Body of pancreas (tissue), 4 donors: ENCODE measurements at places on chromosomes 2 and 18.
A peak's percentile ranks its signal among the peaks of the same experiment; 100 is the strongest.

DNA sequence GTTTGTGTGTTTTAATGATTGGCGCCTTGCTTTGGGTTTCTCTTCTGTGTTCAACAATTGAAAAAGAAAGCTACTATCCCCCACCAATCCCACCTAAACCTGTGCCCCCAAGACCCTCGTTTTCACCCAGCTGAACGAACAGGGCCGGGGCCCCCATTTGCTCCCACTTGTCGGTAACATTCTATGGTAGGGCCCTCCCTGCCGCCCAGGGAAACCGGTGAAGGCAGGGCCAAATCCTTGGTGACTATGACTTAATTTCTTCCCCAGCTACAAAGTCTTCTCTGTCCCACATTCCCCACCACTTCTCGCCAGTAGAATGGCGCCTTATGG lies 598 bp upstream of the SNRNP200 start:
- H3K4me3 ChIP-seq = peak overlapping the region; percentile 91
- no peaks in the 10 kb centered on the region for H3K27me3 ChIP-seq
- peak overlapping the region; percentile 61 for H3K27ac ChIP-seq
- peaks cover 17% of the 10 kb centered on the region for H3K4me1 ChIP-seq
- DNase-seq = no peak
- H3K36me3 ChIP-seq = no peaks in the 10 kb centered on the region

DNA sequence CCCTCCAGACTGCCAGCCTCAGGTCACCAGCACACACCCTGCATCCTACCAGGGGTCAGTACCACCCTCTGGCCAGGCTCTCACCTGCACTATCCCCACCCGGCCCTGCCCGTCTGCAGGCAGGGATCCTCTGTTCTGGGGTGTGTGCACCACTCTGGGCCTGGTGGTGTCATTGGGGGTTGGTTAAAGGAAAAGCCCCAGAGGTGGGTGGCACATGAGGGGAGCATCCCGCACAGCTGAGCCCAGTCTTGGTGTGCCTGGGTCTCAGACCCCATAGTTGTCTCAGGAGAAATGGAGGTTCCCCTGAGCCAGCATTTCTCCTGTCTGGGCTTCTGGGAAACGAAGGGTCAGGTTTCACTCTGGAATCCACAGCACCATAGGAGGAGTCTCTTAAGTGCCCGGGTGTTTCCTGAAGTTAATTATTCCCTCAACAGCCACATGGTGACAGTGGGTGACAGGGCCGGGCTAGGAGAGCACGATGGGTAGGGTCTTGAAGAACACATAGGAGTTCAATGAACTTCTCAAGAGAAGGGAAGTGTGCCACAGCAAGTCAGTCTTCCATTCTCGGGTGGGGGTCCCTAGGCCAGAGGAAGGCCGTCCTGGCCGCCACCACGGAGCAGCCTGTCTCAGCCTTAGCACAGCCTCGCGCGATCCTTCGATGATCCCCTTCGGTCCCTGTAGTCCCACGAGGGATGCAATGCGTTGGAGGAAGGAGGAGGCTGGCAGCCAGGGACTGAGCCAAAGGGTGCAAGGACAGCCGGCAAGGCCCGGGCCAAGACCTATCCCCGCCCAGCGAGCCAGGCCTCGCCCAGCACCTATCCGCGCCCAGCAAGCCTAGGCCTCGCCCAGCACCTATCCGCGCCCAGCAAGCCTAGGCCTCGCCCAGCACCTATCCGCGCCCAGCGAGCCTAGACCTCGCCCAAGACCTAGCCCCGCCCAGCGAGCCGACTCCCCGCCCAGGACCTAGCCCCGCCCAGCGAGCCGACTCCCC lies 1.1 kb upstream of the FARP2 start:
- H3K4me3 ChIP-seq = no peak overlapping the region
- peaks cover 58% of the 10 kb centered on the region for H3K4me1 ChIP-seq
- DNase-seq = peak; percentile 93
- no peaks in the 10 kb centered on the region for H3K27me3 ChIP-seq
- no peaks in the 10 kb centered on the region for H3K36me3 ChIP-seq

- no peaks in the 10 kb centered on the region for H3K36me3 ChIP-seq
- no peak for DNase-seq
- no peaks in the 10 kb centered on the region for H3K27me3 ChIP-seq
- H3K4me3 ChIP-seq = no peak overlapping the region
- H3K4me1 ChIP-seq = no peaks in the 10 kb centered on the region
Measured at GRCh38 chr2:236679884-236680860, 110.5 kb downstream of the ACKR3 start.

DNA sequence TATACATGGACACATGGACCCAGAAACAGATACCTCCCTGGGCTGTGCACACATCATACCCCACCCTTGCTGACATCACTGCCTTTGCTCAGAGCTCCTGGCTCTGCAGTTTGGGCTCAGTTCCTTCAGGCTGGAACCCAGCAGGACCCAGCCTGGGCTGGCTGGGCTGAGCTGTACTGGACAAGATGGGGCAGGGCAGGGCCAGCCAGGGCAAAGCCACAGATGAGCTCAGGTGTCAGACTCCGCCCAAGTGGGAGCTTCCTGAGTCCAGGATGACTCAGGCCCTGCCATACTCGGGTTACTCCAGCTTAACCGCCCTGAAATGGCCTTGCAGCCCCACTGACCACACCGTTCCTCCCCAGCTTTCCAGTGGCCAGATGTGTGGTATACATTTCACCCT lies 284.9 kb downstream of the OSR1 start:
- no peaks in the 10 kb centered on the region for H3K4me1 ChIP-seq
- no peak overlapping the region for H3K4me3 ChIP-seq
- H3K27ac ChIP-seq = no peak overlapping the region
- DNase-seq = no peak

DNA sequence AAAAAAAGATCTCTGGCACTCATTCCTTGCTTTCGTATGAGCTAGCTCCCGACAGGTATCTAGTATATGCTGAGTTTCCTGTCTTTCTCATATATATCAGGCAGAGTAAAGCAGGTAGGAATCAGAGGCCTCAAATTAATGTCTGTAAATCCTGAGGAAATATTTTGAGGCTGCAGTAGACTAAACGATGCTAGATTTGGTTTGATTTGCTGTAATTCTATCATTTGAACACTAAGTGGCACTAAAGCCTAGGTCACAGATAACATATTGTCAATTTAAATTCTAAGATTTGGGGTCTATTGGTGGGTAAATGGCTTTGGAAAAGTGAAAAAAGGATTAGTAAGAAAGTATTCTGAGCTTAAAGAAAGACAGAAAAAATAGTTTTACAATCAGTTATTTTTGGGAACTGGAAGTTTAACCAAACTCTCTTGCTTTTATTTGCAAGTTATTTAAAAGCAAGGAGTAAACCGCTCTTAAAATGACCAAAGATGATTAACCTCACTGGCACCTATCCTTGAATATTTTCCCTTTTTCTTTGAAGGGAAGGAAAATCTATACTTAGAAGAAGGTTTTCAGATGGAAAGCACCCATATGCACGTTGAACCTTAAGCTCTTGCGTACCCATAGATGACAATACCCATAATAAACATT lies 37.6 kb upstream of the SLC4A10 start:
- H3K4me3 ChIP-seq = no peak overlapping the region
- H3K4me1 ChIP-seq = no peaks in the 10 kb centered on the region
- H3K36me3 ChIP-seq = no peaks in the 10 kb centered on the region
- no peak overlapping the region for H3K27ac ChIP-seq

DNA sequence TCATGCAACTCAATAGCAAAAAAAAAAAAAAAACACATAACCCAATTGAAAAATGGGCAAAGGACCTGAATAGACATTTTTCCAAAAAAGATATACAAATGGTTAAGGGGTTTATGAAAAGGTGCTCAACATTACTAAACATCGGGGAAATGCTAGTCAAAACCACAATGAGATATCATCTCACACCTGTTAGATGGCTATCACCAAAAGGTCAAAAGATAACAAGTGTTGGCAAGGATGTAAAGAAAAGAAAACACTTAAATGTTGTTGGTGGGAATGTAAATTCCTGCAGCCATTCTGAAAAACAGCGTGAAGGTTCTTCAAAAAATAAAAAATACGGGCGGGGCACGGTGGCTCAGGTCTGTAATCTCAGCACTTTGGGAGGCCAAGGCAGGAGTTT lies 112.4 kb upstream of the CAB39 start:
- H3K27me3 ChIP-seq = no peaks in the 10 kb centered on the region
- H3K36me3 ChIP-seq = no peaks in the 10 kb centered on the region
- no peak overlapping the region for H3K27ac ChIP-seq
- H3K4me3 ChIP-seq = no peak overlapping the region

DNA sequence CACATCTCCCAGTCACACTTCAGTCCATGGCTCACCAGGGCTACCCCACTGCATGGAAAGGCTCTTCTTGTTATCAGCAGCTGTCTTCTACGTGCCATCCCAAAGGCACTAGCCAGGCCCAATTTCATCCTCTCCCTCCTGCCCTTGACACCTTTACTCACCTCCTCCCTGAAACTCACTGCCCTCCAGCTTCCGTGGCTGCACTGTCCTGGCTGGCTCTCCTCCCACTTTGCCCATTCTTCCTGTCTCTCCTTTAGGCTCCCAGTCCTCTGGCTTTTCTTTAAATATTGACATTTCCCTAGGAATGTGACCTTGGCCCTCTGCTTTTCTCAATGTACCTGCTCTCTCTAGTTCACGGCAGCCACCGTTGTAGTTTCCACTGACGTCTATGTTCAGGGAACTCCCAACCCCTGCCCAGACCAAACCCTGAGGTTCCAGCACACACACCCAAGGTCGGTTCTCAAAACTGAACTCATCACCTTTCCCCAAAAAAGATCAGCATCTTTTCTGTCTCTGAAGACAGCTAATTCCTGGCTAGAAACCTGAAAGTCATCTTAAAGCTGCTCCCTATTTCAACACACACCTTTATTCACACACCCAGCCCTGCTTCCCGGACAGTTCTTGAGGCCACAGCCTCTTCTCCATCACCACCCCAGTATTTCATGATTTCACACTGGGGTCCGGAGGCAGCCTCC lies 36.7 kb downstream of the WDFY1 start:
- no peak overlapping the region for H3K4me3 ChIP-seq
- H3K27me3 ChIP-seq = no peaks in the 10 kb centered on the region
- peaks cover 32% of the 10 kb centered on the region for H3K4me1 ChIP-seq
- DNase-seq = peak; percentile 19

- H3K4me3 ChIP-seq = no peak overlapping the region
- no peak overlapping the region for H3K27ac ChIP-seq
- H3K36me3 ChIP-seq = no peaks in the 10 kb centered on the region
- DNase-seq = no peak
- H3K4me1 ChIP-seq = no peaks in the 10 kb centered on the region
- H3K27me3 ChIP-seq = no peaks in the 10 kb centered on the region
Measured at GRCh38 chr2:241048949-241049343, 50.5 kb downstream of the SNED1 start.

- no peak overlapping the region for H3K4me3 ChIP-seq
- no peak for DNase-seq
- no peaks in the 10 kb centered on the region for H3K36me3 ChIP-seq
- no peaks in the 10 kb centered on the region for H3K27me3 ChIP-seq
Measured at GRCh38 chr2:204551512-204551863, 6.2 kb downstream of the PARD3B start.

DNA sequence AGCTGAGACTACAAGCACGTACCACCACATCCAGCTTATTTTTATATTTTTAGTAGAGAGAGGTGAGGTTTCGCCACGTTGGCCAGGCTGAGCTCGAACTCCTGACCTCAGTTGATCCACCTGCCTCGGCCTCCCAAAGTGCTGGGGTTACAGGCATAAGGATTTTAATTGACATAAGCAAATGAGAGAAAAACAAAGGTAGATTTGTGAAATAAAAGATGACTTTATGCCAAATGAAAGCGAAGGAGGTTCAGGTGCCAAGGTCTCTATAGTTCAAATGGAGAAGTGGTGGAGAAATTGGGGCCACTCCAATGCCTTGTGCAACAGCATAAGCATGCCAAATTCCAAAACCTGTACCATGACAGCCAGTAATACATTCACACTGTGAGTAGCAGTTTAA lies 180.6 kb downstream of the MREG start:
- H3K27ac ChIP-seq = peak overlapping the region; percentile 12
- no peak overlapping the region for H3K4me3 ChIP-seq
- DNase-seq = peak; percentile 31
- H3K36me3 ChIP-seq = no peaks in the 10 kb centered on the region

DNA sequence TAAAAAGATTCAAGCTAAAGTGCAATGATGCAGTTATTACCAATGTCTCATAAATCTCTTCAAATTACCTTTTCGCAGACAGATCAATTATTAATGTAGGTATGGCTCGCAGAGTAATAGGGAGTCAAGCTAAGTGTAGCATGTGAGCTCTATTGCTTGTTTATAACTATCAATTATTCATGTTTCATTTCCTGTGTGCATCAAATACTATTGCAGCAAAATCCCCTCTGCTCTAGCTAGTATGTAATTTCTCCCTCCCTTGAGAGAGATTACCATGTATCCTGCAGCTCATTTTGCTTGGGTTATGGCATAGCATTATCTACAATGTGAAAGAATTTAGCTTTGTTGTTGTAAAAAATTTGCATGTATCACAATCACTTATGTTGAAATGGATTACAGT lies 65.6 kb upstream of the SCN1A start:
- DNase-seq = no peak
- H3K36me3 ChIP-seq = no peaks in the 10 kb centered on the region
- H3K27me3 ChIP-seq = no peaks in the 10 kb centered on the region

DNA sequence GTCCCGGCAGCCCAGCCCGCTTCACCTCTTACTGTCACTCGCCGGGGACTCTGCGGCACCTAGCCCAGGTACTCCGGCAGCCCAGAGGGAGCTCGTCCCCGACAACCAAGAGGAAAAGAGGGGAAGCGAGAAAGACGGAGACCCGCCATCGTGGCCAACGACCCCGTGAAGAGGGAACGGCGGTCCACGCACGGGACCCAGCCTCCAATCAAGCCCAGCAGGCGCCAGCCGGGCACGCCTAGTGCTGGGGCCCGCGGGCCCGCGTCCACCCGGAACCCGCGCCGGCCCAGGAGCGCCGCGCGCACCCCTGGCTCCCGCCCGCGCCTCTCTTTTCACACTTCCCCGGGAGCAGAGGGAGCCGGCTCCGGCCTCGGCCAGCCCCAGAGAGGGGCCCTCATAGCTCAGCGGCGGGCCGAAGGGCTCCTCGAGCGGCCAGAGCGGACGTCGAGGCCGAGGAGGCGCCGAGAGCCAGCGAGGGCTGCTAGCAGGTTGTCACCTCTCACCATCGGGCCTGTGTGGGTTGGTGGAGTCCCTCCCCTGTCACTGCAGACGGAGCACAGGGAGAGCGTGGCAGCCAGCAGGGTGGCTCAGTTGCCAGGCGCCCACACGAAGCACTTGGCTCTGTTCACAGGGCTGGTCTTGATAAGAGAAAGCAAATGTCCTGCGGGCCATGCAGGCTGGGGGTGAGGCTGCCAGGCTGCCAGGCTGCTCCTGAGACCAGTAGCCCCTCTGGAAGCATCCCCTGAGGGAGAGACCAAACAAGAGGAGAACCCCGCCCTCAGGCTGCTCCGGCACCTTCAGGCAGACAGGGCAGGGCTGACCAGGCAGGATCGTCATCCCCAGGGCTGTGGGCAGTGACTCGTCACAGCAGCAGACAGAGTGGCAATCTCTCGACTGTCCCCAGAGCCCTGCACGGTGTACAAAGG lies 36.9 kb upstream of the KLF11 start:
- H3K27ac ChIP-seq = peak overlapping the region; percentile 81
- DNase-seq = peak; percentile 91
- no peak overlapping the region for H3K4me3 ChIP-seq
- no peaks in the 10 kb centered on the region for H3K36me3 ChIP-seq
- no peaks in the 10 kb centered on the region for H3K27me3 ChIP-seq
